RPMI7951 (cell line): ENCODE measurements at places on chromosomes 2 and 18. TPM values are rescaled to one million over a fixed set of nuclear protein-coding genes. Genes with fewer than 3 reads are reported as not detected.

GRCh38 chr2:34001557-34001956 is 402.5 kb upstream of the FAM98A start:
- no peak for DNase-seq

DNA sequence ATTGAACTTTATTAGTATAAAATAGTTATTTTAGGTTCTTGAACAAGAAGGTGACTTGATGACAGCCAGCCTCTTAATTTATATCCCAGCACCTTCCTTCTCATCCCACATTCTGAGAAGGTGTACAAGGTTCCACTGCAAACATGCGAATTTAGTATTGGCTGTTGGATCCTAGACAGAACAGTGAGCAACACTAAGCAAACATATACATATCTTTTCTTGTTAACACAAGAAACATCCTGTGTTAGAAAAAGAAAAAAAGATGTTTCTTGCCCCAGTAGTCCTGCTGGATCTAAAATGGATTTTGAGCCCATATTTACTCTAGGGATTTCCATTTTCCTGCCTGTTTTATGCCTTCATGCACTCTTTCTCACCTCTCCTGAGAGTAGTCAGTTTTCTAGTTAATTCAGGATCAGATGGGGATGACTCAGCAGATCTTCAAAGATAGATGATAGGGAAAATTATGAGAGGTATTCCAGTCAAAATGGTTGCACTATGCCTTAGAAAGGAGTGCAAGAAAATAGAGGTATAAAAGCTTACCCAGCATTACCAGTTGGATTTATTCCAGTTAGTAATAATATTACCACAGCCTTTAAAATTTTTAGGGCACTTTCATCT is 336.5 kb downstream of the MEIS1 start:
- no peak for DNase-seq

DNA sequence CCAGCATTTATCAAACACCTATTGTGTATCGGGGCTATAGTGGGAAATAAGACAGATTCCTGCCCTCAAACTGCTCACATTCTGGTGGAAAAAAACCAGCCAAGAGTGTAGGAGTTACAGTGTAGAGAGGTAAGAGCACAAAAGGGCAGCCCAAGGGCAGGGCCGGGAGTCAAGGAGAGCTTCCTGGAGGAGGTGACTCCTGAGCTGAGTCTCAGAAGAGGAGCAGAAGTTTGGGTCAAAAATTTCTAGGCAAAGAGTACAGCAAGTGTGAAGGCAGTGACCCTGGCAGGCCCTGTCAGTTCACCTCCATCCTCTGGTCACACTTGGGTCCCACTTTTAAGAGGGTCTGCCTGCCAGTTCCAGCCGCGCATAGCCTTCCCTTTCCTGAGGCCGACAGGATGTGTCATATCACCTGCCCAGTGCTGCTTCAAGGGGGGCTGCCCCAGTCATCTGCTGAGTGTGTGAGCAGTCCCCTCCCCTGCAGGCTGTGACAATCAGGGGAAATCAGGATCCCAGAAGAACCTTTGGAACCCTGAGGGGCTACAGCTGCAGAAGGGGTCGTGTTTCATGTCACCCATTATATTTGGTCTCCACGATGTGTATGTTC is 118.4 kb downstream of the GLI2 start:
- DNase-seq: no peak

RAPGEF4 gene
- 2.1 and 2.4 TPM in 2 replicates for total RNA-seq

ABCG5 gene
- not detected in 2 replicates for total RNA-seq

DNA sequence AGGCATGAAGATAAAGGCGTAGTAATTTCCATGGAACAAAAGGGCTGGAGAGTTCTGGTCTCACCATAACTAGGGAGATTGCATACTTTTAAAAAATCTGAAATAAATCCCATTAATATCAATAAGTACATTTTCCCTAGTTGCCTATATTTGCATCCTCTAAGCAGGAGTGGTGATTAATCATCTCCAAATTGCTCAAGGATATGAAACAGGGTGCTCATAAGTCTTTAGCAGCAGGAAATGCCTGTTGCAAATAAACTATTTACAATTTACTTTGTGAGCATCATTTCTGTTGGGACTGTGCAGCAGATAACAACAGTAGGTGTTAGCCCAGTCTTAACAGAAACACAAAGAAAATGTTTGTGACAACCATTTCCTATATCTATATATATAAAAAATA is 92.4 kb upstream of the TMEM178A start:
- DNase-seq: no peak

MYOM1 gene
- total RNA-seq: 0.10 TPM in 1 of 2 replicates, not detected in the other

C2orf80 gene
- total RNA-seq: not detected in 2 replicates

IDH1 gene
- 137 and 150 TPM in 2 replicates for total RNA-seq

DNA sequence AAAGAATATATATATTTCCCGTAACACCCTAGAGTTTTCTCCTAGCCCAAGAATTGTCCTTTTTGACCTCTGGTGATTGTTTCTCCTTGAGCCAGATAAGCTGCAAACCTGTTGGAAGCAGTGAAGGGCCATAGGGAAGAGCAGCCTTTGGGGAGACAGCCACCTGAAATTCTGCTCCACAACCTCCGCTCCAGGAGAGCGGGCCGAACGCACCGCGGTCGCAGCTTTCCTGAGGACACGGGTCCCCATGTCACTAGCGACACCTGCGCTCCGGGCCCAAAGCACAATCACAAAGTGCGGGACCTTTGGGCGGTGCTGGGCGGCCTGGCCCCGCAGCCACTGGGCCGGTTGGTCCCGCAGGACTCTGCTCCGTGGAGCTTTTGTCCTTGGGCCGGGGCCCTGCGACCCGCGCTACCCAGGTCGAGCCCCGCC is 557 bp upstream of the DSG2 start:
- no peak for DNase-seq

- no peak for DNase-seq
Observed at GRCh38 chr2:6294791-6295190, 570.9 kb downstream of the CMPK2 start.

- no peak for DNase-seq
Observed at GRCh38 chr2:31986906-31987305, 23.9 kb downstream of the MEMO1 start.

GRCh38 chr2:151792589-151792988 is 35.6 kb downstream of the ARL5A start:
- DNase-seq: no peak

- DNase-seq: no peak
Observed at GRCh38 chr2:135664623-135665068, 77.0 kb upstream of the UBXN4 start.

- peak; percentile 50 for DNase-seq
Observed at GRCh38 chr2:64766841-64767669, 113.3 kb upstream of the SERTAD2 start.

DNA sequence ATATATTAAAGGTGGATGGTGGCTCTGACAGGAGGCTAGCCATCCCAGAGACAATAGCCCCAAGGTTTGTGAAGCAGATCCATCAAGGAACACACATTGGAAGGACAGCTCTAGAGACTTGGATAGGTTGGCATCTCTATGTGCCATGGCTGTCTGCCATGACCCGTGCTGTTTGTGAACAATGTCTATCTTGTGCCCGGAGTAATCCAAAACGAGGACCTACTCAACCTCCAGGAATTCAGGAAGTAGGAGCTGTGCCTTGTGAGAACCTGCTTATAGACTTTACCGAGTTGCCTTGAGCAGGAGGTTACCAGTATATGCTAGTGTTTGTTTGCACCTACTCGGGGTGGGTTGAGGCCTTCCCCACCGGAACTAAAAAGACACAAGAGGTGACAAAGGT is 43.1 kb upstream of the SELENOI start:
- no peak for DNase-seq

ANTXR1 gene
- total RNA-seq: 51.3 and 69.7 TPM in 2 replicates

- peak; percentile 46 for DNase-seq
Observed at GRCh38 chr18:8260319-8260718, 348.9 kb upstream of the RAB12 start.

- peak; percentile 47 for DNase-seq
Observed at GRCh38 chr2:157087373-157088002, 170.0 kb upstream of the GALNT5 start.

DNA sequence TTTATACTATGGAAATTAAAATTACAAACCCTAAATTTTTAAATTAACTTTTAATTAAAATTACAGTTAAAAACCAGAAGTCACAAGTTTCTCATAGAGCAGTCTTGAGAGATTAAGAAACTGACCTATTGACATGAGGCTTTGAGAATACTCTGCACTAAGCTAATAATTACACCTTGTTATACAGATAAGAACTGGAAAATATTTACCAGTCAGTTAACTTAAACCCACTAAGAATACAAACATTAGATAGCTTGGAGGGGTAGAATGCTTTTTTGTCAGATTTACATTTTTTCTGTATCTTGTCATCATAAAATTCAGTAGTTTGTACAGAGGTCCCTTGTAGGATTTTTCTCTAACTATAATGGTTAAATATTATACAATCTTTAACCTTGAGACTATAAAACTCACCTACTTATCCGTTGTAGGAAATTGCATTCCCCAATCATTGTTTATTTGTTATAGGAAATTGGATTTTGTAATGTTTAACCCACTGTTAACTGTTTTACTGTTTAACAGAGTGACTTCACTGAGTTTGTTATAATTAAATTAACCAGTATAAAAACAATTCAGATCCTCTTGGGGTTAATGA is 219.7 kb upstream of the PKDCC start:
- DNase-seq: no peak

FSHR gene
- total RNA-seq: not detected in 2 replicates

SERPINB2 gene
- 20.3 and 20.5 TPM in 2 replicates for total RNA-seq

- DNase-seq: no peak
Observed at GRCh38 chr2:120498121-120498520, 152.2 kb downstream of the INHBB start.

GRCh38 chr18:62458346-62458745 is 64.5 kb upstream of the ZCCHC2 start:
- no peak for DNase-seq

- DNase-seq: no peak
Observed at GRCh38 chr2:223989856-223990232, 32.6 kb downstream of the MRPL44 start.

DNA sequence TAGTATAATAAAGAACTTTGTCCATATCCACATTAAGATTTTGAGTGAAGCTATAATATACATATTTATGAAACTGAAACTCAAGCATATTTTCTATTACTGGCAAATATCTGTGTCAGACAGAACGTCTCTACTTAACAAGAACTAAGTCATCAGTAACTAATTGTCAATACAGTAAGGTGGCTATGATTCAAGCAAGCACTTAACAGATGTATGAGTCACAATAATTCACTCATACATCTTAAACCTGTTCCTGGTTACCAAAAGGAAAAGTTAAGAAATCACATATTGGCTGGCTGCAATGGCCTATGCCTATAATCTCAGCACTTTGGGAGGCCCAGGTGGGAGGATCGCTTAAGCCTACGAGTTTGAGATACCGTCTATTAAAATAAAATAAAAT is 96.0 kb downstream of the SOS1 start:
- DNase-seq: peak; percentile 2

- DNase-seq: no peak
Observed at GRCh38 chr18:46458472-46458871, 198.5 kb downstream of the LOXHD1 start.

DNA sequence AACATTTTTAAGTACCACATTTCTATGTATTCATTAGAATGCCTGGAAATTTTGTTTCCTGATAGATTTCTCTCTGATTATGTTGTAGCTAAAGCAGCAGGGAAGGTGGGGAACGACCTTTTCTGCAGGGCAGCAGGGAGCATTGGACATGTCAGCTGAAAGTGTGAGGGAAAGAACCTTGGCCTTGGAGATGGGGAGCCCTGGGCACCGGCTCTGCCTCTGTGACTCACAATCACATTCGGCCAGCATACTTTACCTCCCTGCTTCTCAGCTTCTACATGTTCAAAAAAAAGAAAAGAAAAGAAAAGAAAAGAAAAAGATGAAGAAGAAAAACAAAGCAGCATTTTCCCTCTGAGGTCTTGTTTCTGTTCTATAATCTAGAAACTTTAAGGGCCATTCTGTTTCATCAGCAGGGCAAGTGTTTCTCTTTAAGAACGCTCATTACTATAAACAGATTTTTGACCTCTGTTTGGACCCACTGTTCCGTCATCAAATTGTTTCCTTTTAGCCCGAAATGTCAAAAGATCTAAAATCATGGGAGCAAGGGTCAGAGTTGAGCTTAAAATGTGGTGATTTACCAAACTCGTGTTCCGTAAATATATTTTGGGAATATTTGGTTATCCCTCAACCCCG is 27.9 kb downstream of the SETBP1 start:
- peak; percentile 29 for DNase-seq

GRCh38 chr2:214742119-214742518 is 67.4 kb downstream of the BARD1 start:
- no peak for DNase-seq

DNA sequence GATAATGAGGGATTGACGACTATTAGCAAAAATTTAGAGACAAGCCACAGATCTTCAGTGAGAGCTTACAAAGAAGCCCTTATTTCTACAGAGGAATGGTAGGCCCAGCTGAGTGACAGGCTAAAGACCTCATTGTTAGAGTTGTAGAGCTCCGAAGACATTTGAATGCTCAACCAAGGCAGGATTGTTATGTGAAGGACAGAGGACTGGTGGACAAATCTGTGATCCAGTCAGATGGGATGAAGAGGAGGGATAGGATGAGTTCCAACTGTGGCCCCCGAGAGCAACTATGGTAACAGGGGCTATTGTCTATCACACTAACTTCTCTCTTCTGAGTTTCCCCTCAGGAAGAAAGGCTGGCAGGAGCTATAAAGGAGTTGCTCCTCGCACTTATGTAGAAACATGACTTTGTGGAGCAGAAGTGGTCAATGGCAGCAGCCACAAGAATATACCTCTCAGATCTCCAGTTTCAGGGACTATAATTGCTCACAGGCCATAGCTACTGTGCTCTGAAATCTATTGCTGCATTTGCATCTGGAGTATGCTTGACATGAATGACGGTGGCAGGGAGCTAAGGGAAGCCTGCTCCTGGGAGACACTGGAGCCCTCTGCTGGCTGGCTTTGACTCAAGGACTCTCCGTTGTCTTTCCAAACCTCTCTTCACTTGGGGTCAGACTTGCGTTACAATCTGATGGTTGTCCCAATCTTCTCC is 50.3 kb upstream of the GREB1L start:
- DNase-seq: peak; percentile 55

- peak; percentile 53 for DNase-seq
Observed at GRCh38 chr2:43634604-43635306, 2.3 kb upstream of the PLEKHH2 start.

- no peak for DNase-seq
Observed at GRCh38 chr2:222922019-222922800, 61.4 kb downstream of the ACSL3 start.

GRCh38 chr2:177149155-177149503 is 63.5 kb upstream of the HNRNPA3 start:
- DNase-seq: no peak

PSTPIP2 gene
- total RNA-seq: 0.36 and 0.68 TPM in 2 replicates

CAPN14 gene
- total RNA-seq: 0.96 and 1.3 TPM in 2 replicates

DNA sequence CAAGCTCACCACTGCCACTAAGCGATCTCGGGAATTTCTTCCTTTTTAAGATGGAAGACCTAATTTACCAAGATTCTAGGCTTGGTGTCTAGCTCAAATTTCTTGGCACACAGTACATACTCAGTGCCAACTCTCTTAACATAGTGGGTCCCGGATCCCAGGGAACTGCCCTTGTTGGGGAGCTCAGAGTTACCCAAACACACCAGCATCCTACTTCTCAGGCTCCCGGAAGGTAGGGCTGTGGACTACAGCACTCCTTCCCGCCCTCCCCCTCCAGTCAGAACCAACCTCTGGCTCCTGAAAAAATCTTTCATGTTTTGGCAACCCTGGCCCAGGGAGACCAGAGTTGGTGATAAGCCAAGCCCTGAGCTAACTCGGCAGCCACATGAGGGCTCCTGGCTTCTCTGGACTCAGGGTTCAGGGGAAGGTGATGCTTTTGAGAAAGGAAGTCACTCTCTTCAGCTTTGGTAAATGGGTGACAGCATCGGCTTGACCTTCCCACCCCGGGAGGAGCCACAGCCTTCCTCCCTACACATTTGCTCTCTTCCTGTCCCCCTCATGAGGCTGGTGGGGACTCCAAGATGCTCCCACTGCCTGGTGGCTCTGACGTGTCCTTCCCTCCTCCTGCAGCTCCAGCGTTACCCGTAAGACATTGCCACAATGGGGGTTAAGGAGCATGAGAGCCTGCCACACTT is 8.8 kb downstream of the ODC1 start:
- DNase-seq: no peak
